ENCODE measurements at places on chromosomes 12 and 14.
A peak's percentile ranks its signal among the peaks of the same experiment; 100 is the strongest.

GRCh38 chr12:123979566-123979965 lies 6.6 kb downstream of the ZNF664 start:
- DNase-seq: no peak

GRCh38 chr14:23645504-23645811 lies 9.3 kb downstream of the DHRS2 start:
- DNase-seq: no peak

DNA sequence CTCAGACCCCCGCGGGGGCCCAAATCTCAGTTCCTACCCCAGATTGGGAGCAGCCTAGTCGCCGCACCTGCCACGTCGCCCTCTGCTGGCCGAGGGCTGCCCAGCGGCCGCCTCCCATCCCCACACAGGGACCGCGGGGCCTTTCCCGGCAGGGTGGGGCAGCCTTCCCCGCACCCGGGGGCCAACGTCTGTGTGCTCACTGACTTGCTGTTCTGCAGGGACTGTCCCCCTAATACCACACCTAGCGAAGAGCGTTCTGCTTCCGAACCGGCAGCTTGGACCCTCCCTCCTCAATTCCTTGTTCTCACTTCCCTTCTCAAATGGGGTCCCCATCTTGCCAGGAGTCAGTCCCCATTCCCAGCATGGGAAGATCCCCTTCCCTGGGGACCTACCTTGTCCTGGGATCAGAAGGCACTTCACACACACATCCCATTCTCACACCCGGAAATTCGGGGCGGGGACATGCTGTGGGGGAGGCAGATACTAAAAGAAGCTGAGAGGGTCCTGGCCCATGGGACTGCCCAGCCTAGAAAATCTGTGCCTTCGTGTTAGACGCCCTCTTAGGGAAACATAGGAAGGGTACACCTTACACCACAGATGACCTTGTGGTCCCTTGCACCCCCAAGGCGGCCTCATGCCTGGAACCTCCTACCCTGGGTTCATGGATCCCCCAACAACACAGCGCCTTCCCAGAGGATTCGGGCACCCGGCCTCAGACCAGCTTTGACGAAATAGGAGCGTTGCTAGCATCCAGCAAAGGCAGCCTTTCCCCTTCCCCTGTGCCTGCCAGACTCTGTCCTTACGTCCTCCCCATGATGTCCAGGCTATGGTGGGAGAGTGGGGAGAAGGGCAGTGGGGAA lies 16.4 kb downstream of the ACVRL1 start:
- no peak for DNase-seq

DNA sequence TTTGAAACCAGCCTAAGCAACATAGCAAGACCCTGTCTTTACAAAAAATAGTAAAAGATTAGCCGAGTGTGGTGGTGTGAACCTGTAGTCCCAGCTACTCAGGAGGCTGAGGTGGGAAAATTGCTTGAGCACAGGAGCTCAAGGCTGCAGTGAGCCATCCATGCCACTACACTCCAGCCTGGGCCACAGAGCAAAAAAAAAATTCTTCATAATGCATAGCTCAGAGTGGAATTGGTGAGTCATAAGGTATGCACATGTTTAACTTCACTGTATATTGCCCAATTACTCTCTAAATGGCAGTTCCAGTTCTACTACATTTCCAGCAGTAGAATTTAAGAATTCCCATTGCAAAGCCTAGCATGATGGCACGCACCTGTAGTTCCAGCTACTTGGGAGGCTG lies 26.8 kb upstream of the CLIP1 start:
- no peak for DNase-seq

- no peak for DNase-seq
Measured at GRCh38 chr14:99996951-99997571, 68.2 kb upstream of the EVL start.

- DNase-seq: no peak
Measured at GRCh38 chr12:78038986-78039385, 208.3 kb downstream of the NAV3 start.

DNA sequence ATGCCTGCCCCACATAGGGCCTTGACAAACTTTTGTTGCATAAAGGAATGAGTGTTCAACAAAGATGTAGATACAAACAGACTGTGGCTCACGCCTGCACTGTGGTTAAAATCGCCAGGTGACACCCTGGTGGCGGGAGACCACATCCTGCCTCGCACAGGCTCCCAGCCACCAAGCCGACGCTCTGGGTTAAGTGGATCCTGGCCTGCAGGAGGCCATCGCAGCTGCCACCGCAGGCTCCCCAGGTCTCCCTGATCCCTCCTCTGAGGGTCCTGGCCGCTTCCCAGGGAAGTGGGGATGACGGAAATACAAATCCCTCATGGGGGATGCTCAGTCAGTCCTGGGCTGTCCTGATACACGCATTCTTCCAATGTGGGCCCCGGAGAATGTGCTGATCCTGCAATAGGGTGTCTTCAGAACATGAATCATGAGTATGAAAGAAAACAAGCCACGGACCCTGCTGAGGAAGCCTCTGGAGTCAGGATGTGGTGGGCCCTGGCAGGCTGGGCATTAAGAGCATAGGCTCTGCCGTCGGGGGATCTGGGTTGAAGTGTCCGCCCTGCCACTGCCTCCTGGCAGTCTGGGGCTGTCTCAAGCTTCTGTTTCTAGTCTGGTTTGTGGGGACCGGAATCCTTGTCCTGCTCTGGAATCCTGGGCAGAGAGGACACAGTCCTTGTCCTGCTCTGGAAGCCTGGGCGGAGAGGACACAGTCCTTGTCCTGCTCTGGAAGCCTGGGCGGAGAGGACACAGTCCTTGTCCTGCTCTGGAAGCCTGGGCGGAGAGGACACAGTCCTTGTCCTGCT lies 53.5 kb upstream of the BEGAIN start:
- DNase-seq: no peak

GRCh38 chr12:64780132-64780530 lies 20.9 kb upstream of the GNS start:
- DNase-seq: no peak

- DNase-seq: no peak
Measured at GRCh38 chr14:62029569-62029924, 267.3 kb downstream of the SNAPC1 start.

GRCh38 chr12:76863837-76864236 lies 15.0 kb downstream of the CSRP2 start:
- no peak for DNase-seq

GRCh38 chr14:21040370-21040925 lies 1.7 kb upstream of the RNASE7 start:
- DNase-seq: no peak

DNA sequence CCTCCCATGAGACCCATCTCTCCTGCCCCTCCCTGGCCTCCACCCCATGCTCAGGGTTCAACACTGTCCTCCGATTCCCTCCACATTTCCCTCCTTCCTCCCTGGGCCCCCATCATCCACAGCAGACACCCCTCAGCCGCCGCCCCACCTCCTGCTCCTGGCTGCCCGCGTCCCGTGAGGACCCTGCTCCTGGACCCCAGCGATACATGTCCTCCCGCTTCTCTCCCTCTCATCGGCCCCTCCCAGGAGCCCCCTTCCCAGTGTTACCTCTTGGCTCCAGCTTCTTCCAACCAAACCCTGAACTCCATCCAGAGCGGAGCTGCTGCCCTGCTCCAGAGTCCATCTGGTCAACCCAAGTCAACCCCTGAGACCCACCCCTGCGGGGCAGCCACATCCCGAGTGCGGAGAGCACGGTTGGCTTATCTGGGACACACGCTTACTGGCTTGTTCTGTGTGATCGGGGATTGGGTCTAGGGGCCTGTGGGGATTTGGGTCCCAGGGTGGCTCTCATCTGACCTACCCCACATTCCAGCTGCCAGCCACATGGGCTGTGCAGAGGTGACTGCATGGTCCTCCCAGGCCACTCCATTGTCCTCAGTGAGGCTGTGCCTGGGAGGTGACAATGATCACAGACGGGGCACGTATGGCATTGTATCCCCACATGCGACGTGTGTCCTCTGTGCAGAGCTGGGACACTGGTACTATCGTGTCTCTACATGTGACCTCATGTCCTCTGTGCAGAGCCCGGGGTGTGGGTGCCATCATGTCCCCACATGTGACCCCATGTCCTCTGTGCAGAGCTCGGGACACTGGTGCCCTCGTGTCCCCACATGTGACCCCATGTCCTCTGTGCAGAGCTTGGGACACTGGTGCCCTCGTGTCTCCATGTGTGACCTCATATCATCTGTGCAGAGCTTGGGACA lies 333.6 kb downstream of the ADGRD1 start:
- no peak for DNase-seq

- no peak for DNase-seq
Measured at GRCh38 chr14:95253039-95253630, 66.6 kb downstream of the CLMN start.

DNA sequence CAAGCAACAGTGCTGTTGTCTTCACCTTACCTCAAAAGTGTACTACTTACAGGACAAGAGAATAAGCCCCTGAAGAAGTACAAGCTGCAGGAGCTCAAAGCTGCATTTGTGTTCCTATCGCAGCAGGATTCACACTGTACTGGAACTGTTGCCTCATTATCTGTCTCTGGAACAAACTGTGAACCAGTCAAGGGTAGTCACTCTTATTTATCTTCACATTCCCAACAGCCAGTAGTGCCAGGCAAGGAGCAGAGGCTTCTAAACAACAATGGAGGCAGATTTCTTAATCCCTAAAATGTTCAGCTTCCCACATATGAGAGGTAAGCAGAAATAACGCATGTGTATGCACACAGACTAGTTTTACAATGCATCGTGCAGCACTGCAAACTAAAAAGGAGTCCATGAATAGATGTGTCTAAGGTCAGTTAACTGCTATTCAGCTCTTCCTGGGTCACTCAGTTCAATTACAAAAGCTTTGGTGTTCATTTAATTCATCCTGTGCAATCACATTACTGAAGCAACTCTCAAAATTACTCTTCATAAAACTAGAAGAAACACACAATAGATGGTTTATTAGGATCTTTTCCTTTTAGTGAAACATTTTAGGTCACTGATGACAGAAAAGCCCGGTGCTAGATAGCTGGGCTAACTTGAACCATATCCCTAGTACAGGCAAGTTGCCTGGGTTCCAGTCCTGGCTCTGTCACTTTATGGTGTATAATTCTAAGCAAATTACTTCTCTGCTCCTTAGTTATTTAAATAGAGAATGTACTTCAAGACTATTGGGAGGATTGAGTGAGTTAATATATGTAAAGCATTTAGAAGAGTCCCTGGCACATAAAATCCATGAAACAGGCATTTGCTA lies 2.7 kb downstream of the APPL2 start:
- no peak for DNase-seq

GRCh38 chr14:93944348-93945069 lies 17.4 kb downstream of the FAM181A start:
- no peak for DNase-seq

GRCh38 chr14:102359341-102359740 lies 3.3 kb downstream of the CINP start:
- DNase-seq: no peak

GRCh38 chr12:119700078-119700477 lies 32.1 kb downstream of the PRKAB1 start:
- DNase-seq: no peak

- DNase-seq: no peak
Measured at GRCh38 chr12:44294649-44295048, 458.8 kb downstream of the TMEM117 start.

DNA sequence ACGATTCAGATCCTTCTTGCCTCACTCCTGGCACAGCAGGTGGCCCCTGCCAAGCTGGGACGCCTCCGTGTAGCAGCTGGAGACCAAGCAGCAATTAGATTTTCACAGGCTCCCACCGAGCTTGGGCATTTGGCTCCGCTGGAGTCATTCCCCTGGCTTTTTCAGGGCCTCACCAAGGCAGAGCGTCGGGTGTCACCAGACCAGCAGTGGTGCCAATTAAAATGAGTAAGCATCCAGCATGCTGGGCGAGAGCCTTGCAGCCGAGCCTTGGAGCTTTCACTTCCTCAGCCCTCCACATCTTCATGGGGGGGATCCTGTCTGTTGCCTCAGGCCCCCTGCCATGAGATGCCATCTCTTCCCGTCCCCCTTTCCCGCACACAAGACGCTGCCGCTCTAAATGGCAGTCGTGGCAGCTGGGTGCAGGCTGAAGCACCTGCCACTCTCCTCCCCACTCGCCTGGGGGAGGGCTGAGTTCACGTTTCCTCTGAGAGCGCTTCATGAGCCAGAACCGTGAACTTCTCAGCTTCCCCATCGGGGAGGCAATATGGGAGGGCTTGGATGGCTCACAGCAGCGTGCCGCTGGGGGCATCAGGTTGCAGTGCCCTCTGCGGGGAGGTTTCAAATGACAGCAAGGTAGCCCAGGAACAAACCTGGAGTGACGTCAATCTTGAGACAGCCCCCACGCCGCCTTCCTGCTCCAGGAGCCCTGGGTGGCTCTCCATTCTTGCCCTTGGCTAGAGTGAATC lies 11.7 kb downstream of the TPCN1 start:
- peak; percentile 53 for DNase-seq

- no peak for DNase-seq
Measured at GRCh38 chr12:125006365-125006764, 12.9 kb downstream of the BRI3BP start.

- no peak for DNase-seq
Measured at GRCh38 chr14:105203057-105203531, 22.0 kb upstream of the NUDT14 start.

- no peak for DNase-seq
Measured at GRCh38 chr14:26905229-26905628, 307.4 kb upstream of the NOVA1 start.

DNA sequence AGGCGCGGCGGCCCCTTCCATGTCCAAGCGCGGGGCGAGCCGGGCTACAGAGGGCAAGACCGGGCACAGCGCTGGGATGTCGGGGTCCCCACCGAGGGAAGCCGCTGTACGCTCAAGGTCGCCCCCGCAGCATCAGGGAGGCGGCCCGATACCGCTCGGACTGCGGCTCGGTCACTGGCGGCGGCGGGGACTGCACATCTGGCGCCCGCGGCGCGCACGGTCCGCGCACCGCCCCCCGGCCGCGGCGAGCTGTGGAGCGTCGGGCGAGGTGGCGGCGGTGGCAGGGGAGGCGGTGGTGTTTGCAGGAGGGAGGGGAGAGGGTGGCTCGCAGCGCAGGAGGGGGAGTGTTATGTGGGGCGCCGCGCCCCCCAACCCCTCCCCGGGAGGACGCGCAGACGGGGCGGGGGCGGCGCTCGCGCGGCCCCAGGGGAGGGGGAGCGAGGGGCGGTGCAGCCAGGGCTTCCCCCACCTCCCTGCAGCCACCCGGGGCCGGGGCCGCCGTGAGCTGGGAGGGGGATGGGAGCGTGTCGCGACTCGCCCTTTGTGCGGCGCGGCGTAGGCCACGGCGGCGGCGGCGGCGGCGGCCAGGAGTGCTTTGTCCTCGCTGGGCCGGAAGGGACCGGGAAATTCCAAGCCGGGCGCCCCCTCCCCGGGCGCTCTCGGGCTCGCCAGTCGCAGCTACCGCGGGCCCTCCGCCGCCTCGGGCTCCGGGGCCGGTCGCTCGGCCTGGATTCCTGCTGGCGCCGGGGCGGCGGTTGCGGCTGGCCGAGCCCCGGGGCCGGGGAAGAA lies at the start of gene NUAK1:
Gene NUAK1 (minus strand): TSS at position 322 of the 789 bp plus-strand sequence. CDS start 301 bp downstream, at position 21.
- no peak for DNase-seq

Measured in NCI-H1417 treated with DMSO at 0.1 percent for 48 hours (cell line).